ENCODE measurements at places on chromosomes 6 and 20.

- no peak for DNase-seq
Measured at GRCh38 chr20:47675190-47676142, 109.8 kb downstream of the SULF2 start.

DNA sequence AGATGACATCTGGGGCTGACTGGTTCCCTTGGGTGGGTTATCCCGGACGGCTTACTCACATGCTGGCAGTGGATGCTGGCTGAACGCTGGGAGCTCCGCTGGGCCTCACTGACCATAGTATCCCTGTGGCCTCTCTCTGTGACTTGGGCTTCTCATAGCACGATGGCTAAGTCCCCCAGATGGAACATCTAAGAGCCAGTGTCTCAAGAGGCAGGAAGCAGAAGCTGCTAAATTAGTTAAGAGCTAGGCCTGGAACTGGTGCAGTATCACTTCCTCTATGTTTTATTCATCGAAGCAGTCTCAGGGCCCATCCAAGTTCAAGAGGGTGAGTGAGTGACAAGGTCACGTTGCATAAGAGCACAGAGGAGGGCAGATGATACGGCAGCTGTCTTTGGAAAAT, 116.5 kb upstream of the LAMP5 start:
- DNase-seq, result no peak

GRCh38 chr6:139327038-139327437, 35.2 kb upstream of the TXLNB start:
- no peak for DNase-seq

DNA sequence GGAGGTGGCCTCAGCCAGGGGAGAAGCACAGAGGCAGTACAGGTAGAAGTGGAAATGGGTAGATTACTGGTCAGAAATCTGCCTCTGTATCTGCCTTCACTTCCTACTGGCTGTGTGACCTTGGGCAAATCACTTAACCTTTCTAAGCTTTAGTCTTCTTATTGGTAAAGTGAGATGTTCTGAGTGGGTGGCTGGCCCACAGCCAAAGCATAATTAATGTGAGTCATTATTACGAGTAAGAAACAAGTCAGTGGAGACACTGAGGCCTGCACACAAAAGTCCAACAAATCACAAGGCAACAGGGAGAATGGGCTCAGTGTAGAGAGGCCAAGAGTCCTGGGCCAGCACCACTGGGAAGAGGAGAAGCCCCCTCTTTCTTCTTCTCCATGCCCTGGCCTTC, 39.1 kb downstream of the NRN1 start:
- no peak for DNase-seq

- DNase-seq, result no peak
Measured at GRCh38 chr6:102571236-102571908, 1177.9 kb downstream of the GRIK2 start.

GRCh38 chr20:7571521-7572055, 368.7 kb downstream of the HAO1 start:
- DNase-seq, result no peak

DNA sequence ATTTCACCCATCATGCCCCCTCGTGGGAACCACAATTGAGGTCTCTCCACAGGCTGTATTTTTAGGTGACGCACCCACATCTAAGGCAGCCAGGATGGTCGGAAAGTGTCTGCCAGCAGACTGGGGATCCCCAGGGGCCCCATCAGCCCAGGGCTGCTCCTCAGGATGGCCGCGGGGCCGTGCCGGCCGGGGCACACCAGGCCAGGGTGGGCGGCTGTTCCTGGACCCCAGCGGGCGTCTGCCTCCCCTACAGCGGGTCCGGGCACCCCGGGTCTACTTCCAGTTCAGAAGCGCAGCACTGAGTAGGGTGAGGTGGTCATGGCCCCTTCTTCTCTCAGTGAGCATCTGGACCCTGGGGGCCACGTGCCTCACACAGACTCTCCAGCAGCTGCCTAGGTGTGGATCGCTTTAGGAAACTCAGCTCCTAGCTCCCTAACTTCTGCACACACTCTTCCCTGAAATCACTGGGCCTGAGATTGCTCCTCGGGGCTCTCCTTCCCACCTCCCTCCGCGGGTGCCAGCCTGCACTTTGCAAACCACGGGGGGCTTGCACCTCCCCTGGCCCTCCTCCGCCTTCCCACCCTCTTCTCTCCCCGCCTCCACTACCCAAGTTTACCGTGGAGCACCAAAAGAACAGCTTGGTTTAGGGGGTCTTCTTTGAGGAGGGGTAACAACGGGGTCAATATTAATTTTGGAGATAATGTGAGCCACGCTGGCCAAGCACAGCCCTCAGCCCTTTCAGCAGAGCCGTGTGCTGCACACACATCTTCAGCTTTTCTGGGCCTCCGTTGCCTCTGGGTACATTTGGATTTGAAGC, 14.2 kb upstream of the FOXC1 start:
- no peak for DNase-seq

DNA sequence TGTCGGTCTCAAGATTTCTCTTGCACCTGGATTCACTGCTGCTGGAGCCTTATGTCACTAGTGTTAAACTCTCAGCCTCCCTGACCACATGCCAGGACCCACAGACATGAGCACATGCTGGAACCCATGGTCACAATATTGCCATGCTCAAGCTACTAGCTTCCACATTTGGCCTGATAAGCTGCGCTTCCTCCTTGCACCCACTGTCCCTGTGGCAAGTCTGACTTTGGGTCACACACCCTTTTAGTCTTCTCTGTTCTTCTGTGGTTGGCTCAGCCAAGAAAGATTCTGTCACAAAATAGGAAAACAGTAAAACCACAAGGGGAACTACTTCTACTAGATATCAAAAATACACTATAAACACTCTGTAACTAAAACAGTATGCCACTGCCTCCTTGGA, 68.9 kb upstream of the HDAC2 start:
- no peak for DNase-seq

Measured in HFFc6 (cell line).